CD14-positive monocyte (primary cell): ENCODE measurements at places on chromosomes 3 and 15.
A peak's percentile ranks its signal among the peaks of the same experiment; 100 is the strongest.

DNA sequence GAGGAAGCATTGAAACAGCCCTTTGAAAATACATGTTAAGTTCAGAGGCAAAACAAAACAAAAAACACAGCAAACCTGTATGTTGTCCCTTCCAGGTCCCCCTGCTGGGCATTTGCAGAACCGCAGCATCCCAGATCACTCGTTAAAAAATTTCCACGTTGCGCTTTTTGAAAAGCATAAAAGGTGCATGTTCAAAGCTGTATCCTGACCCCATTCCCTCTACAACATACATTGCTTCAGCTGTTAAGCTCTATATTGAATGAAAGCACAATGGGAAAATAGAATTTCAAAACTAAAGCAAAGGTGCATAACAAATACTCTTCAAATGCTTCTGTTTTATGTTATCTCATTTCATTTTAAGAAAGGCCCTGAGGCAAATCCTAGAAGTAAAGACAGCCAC, 328.3 kb downstream of the THSD4 start:
- H3K36me3 ChIP-seq, result no peaks in the 10 kb centered on the region
- H3K27me3 ChIP-seq, result no peaks in the 10 kb centered on the region
- peaks cover 14% of the 10 kb centered on the region for H3K4me1 ChIP-seq
- H3K27ac ChIP-seq, result no peak overlapping the region
- H3K4me3 ChIP-seq, result no peak overlapping the region

DNA sequence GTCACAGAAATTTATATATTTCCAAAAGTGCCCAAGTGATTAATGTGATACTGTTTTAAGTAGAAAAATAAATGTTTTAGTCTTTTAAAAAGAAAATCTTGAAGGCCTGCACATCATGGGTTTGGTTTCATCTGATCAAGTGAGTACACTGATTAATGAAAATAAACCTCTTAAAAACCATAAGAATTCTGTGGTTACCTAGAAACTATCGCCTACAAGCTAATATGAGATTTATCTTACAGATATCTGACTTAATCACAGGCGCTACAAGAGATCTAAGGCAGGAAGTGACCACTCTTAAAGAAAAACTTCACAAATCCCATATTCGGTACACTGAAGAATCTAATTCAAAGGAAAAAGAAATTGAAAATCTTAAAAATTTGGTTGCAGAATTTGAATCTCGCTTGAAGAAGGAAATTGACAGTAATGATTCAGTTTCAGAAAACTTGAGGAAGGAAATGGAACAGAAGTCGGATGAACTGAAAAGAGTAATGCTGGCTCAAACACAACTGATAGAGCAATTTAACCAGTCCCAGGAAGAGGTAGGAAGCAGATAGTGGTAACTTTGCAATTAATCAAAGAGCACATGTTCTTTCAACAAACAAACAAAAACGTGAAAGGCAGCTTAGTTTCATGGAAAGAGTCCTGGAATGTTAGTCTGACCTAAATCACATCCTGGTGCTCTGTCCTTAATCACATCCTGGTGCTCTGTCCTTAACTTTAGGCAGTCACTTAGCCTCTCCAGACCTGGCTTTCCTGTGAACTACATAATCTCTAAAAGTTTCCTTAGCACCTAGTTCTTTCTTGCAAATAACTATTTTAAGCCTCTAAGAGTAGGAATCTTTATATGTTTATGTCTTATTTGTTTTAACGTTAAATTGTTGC, 131.8 kb downstream of the CCNL1 start:
- peaks cover 3% of the 10 kb centered on the region for H3K4me1 ChIP-seq
- no peaks in the 10 kb centered on the region for H3K27me3 ChIP-seq
- H3K36me3 ChIP-seq, result no peaks in the 10 kb centered on the region
- H3K4me3 ChIP-seq, result no peak overlapping the region
- H3K27ac ChIP-seq, result no peak overlapping the region

GRCh38 chr15:79458491-79458890, 26.4 kb downstream of the MINAR1 start:
- no peaks in the 10 kb centered on the region for H3K36me3 ChIP-seq
- no peaks in the 10 kb centered on the region for H3K4me1 ChIP-seq
- no peak overlapping the region for H3K4me3 ChIP-seq
- no peak for DNase-seq

DNA sequence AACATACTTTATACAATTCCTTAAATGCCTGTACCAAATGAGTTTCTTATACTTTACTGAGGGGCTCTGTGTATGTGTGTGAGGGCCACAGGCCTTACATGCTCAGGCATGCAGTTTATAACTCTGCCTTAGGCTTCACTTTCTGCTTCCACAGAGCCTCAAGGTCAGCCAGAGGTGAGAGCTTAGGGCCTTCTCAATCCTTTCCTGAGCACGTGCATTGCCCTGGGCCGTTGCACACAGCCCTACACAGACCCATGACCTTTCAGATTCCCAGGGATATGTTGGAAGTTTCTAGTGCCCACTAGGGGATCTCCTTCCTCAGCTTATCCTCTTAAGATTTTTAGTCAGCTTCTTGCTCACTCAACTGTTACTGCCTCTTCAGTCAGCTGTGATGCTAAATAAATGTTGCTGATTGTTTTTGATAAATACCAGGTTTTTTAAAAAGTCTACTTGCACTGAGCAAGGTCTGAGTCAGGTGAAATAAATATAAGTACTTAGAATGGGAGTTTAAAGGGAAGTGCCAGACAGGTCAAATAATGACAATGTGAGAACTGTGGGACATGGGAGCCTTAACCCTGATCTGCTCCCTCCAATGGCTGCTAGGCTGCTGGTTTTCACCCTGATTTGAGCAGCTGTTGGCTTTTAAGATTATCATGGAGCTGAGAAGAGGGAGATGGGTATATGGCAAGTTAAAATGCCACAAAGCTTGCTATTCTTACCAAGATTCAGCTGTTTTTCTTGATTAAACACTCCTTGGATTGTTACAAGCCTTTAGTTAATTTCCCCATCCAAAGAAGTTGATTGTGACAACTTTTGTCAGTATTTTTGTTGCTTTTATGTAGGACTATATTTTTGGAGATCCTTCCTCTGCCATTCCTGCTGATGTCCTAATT, 169.5 kb downstream of the PLD1 start:
- no peaks in the 10 kb centered on the region for H3K27me3 ChIP-seq
- DNase-seq, result no peak
- no peak overlapping the region for H3K27ac ChIP-seq
- H3K36me3 ChIP-seq, result peaks cover 30% of the 10 kb centered on the region
- no peak overlapping the region for H3K4me3 ChIP-seq

- H3K27me3 ChIP-seq, result no peaks in the 10 kb centered on the region
- DNase-seq, result peak; percentile 88
- peaks cover 13% of the 10 kb centered on the region for H3K4me1 ChIP-seq
- H3K27ac ChIP-seq, result peak overlapping the region; percentile 22
- H3K4me3 ChIP-seq, result no peak overlapping the region
These were observed 14.9 kb downstream of the LIPH start for GRCh38 chr3:185537369-185537970.

DNA sequence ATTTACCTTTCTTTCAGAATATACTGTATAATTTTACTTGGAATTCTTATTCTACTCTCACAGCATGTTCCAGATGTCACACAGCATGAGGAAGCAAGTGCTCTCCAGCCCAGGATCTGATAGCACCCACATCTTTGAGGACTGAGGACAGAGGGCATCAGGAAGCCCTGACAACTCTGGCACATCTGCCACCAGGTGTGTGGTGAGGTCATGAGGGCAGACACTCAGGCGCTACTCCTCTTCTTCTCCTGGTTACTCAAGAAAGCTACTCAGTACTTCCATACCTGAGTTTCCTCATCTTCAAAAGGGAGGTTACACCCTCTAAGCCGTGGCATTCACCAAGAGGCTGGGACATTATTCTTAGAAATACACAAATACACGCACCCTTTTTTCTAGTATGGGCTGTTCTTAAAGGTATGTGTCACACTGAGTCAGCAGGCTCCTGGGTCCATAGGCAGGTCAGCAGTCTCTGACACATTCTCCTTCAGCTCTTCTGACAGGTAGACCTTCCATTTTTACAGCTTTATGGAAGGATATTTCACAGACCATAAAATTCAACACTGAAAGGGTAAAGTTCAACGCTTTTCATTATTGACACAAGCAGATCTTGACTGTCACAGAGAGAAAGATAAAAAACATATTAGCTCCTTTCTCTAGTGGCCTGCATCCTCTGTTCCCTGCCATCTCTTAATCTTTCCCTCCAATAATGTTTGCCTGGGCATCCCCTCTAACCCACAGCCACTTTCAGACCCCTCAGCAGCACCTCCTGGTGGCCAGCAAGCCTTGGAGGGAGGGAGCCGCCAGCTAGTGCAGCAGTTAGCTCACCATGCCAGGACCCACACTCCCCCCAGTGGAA, 103.2 kb upstream of the TJP1 start:
- H3K4me1 ChIP-seq, result no peaks in the 10 kb centered on the region
- DNase-seq, result no peak
- H3K27ac ChIP-seq, result no peak overlapping the region
- H3K4me3 ChIP-seq, result no peak overlapping the region
- no peaks in the 10 kb centered on the region for H3K36me3 ChIP-seq
- no peaks in the 10 kb centered on the region for H3K27me3 ChIP-seq

- no peak for DNase-seq
- no peaks in the 10 kb centered on the region for H3K27me3 ChIP-seq
- H3K4me1 ChIP-seq, result peaks cover 3% of the 10 kb centered on the region
- no peak overlapping the region for H3K27ac ChIP-seq
These were observed 97.2 kb upstream of the TSPAN3 start for GRCh38 chr15:77168141-77168540.

DNA sequence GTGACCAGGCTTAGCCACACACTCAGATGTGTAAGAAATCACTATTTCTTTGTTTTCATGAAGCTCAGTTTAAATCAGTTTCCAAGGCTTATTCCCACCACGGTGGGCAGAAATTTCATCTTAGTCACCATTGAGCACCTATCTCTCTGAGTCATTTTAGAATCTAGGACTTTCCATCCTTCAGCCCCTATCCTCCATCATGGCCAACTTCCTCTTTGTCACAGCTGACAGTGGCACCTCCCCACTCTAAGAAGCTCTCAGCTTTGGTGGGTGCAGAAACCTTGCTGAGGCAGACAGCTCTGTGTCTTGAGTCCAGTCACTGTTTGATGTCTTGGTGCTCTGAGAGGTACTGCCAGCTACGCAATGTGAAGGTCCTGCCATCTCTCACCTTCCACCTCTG, 32.9 kb downstream of the SNTN start:
- no peak overlapping the region for H3K27ac ChIP-seq
- H3K4me1 ChIP-seq, result no peaks in the 10 kb centered on the region
- H3K27me3 ChIP-seq, result no peaks in the 10 kb centered on the region
- H3K4me3 ChIP-seq, result no peak overlapping the region
- no peaks in the 10 kb centered on the region for H3K36me3 ChIP-seq

DNA sequence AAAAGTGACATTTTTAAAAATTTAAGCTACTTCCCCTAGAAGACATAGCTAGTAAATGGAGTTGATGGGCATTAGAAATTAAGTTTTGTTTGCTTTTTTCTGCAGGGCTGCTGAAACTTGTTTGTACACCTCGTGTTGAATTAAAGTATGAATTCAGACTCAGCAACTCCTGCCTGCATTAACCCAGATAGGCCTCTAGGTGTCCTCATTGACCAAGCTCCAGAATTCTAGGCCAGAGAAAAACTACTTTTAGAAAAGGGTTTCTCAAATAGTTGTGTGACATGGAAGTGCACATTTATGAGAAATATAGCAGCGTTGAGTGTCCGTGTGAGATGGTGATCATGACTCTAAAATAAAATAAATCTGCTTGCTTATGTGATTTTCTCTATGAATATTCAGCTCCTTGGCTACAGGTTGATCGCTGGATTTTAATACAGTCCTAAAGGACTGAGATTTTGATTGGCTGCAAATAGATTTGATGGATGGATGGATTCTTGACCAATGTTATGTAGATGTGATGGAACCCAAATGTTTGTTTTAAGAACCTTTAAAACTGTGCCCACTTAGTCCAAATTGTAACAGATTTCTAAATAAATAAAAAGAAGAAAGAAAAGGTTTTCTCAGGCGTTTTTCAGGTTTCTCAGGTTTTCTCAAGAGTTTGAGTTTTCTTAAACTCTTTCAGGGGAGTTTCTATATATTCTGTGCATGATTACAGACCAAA, 39.4 kb upstream of the LMOD3 start:
- H3K27ac ChIP-seq, result no peak overlapping the region
- DNase-seq, result peak; percentile 23
- no peaks in the 10 kb centered on the region for H3K36me3 ChIP-seq
- no peaks in the 10 kb centered on the region for H3K27me3 ChIP-seq
- no peaks in the 10 kb centered on the region for H3K4me1 ChIP-seq

- H3K4me1 ChIP-seq, result peaks cover 25% of the 10 kb centered on the region
- DNase-seq, result no peak
- H3K36me3 ChIP-seq, result no peaks in the 10 kb centered on the region
- H3K4me3 ChIP-seq, result no peak overlapping the region
- H3K27me3 ChIP-seq, result no peaks in the 10 kb centered on the region
- no peak overlapping the region for H3K27ac ChIP-seq
These were observed 21.0 kb upstream of the LIMD1 start for GRCh38 chr3:45573591-45573990.

DNA sequence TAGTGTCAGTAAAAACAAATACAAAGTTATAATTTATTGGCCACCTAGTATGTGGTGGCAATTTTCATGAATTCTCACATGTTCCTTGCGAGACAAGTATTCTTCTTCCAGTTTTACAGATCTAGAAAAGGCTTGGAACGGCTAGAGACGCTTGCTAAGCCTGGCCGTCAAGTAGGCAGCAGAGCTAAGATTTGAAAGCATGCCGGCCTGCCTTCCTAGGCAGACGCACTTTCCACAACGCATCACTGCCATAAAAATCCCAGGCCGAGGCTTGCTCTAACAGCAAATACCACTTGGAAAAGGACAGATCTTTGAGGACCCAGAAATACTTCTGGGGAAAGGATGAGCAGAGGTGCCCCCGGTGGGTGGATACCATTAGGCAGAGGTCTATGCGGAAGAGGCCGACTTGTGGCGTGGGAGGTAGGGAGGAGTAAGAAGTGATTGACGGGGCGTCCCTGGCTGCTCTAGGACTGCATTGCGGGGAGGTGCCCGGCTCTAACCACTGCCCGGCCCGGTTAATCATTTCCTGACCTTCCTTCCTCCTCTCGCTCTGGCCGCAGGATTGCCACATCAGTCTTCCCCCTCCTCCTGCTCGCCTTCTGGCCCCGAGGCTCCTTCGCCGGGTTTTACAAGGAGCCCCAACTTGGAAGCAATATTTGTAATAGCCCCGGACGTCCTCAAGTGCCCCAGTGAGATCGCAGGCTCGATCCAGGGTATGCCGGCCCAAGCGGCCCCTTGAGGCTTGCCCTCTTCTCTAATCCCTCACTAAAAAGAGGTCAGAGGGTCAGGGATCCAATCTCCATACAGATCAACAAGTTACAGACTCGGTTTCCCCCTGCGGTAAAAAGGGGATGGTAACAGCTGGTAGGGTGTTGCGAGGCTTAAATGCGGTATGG, 1.3 kb upstream of the USP3 start:
- H3K36me3 ChIP-seq, result no peaks in the 10 kb centered on the region
- no peaks in the 10 kb centered on the region for H3K27me3 ChIP-seq
- H3K4me1 ChIP-seq, result peaks cover 83% of the 10 kb centered on the region
- peak; percentile 99 for DNase-seq
